ENCODE measurements at places on chromosomes 16 and 17.

- DNase-seq = peak; percentile 11
Observed at GRCh38 chr16:17578981-17579874, 108.5 kb upstream of the XYLT1 start.

- no peak for DNase-seq
Observed at GRCh38 chr17:18974407-18975149, 22.6 kb downstream of the SLC5A10 start.

DNA sequence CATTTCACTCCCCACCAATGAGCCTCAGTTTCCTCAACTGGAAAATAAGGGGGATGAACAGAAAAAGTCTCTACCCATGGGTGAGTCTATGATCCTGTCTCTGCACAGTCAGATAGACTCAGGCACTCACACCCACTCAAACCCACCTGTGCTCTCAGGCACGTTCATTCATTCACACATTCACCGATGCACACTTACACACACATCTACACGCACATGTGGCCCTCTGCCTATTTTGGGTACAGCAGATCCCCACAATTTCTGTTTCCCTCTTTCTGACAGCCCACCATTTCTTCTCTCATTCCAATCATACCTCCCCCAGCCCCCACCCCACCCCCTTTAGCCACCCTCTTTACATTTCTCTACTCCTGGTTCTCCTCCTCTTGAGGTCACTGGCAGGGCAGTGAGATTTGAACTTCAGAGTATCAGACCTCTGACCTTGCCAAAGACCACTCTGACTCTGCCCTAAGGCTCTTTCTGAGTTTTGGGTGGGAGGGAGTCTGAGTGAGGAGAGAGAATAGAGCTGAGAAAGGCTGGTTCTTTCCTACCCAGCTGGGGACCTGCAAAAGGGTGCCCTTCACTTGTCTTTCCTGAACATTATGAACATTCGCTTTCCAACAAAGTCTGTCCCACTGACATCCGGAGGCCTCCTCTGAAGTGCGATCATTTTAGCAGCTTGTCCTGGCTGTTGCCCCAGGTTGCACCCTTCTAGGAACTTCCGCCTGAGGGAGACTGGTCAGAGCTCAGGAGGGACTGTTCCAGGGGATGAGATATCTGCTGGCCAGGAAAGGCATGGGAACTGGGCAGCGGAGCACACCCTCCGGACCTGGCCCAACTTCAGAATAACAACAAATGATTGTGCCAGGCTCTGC lies 10.1 kb upstream of the COL1A1 start:
- no peak for DNase-seq

GRCh38 chr17:7572588-7573323 lies 6.7 kb upstream of the CD68 start:
- peak; percentile 100 for DNase-seq

GRCh38 chr17:8825802-8826201 lies 26.6 kb upstream of the MFSD6L start:
- DNase-seq = no peak

DNA sequence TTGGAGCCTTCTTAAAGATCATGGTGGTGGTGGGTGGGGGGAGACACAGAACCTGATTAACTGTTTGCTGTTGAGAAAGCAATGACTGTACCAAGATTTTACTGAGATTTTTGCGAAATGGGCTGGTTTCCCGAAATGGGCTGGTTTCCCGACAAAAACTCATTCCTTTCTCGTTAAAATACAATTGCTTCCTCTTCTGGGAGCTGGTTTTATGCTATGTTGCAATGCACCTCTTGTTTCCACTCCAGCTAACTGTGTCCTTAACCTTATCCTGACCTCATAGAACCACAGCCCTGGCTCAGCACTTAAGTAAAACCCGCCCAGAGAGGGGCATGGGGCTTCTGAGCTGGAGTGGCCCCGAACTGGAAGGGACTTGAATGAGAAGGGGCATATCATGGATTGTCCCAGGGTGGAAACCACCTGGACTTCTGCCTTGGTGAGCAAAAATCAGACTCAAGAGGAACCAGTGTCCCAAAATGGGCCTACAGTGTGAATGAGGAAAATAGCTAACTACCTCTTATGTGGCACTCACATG lies 20.9 kb downstream of the FAM20A start:
- DNase-seq = no peak

- no peak for DNase-seq
Observed at GRCh38 chr16:23107936-23108335, 41.3 kb downstream of the USP31 start.
